ENCODE measurements at places on chromosomes 6 and 20.
A peak's percentile ranks its signal among the peaks of the same experiment; 100 is the strongest.

GRCh38 chr20:43191946-43192863, 2.5 kb upstream of the PTPRT start:
- no peak for DNase-seq

GRCh38 chr6:105432797-105433196, 29.9 kb upstream of the PREP start:
- peak; percentile 58 for DNase-seq

GRCh38 chr6:84763886-84764331, 489 bp downstream of the TBX18 start:
- DNase-seq, result no peak

GRCh38 chr6:73182021-73182607, 43.2 kb downstream of the KHDC1L start:
- DNase-seq, result no peak

- no peak for DNase-seq
Measured at GRCh38 chr20:22791396-22791795, 207.0 kb upstream of the FOXA2 start.

DNA sequence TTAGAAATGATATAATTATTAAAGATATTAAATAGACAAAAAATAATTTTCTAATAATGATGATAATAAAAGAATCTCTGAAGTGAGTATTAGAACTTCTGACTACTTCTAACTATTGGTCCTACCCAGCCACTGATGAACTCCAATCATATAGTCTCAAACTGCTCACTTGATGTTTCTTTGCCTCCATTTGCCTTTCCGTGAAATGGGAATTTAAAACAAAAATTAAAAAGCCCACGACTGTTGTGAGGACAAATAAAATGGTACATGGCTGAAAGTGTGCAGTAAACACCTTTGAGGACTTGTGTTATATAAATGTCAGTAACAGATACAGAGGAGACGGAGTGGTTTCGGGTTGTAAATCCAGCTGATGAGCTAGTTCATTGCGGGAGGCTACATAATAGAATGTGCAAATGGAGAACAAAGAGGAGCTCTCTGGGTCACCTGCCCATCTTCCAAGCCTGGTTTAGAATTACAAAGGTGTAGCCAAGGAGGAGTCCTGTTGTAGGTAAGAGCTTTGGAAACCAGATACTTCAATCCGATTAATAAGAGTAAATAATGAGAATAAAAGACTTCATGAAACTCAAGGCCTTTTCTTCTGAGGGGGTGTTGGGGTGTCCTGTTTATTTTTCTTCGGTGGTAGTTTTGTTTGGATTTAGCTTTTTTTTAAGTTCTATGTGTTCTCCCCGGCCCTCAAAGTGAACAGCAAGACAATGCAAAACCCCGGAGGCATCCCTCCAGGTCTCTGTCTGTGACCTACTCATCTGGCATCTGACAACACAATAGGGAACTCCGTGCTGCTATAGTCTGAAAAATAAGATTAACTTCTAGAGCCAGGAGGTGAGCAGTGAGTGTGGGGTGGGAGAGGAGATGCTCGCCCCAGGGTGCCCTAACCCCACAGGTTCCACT, 4.4 kb upstream of the PXDC1 start:
- DNase-seq, result no peak

DNA sequence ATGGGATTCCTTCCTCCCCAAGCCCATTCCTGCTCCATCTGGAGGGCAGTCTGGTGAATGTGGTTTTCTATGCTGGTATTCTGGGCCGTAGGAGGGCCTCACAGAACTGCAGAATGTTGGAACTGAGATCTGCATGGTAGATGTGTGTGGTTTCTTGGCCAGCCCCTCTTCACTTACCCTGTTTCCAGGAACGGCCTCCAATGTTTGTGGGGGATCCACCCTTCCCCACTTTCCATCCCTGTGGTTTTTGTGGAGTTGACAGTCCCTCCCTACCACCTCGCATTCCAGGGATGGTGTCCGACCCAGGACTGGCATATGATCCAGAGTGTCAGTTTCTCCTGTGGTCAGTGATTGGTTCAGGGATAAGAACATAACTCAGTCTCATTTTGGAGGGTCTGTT, 26.7 kb upstream of the TMEM14A start:
- DNase-seq, result no peak

DNA sequence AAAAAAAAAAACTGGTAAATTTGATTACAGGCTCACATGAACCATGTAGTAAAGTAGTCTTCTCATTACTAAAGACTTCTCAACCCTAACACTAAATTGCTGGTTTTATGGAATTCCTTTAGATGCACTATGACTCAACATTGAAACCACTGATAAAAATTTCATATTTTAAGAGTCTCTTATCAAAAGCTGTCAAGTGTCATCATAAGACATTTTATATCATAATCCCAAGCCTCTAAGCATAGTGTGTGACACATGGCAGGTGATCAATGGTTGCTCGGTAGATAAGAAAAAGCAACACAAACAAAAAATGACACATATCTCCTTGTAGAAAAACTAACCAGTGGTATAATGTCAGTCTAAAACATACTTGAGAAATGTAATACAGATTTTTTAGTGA, 258.4 kb downstream of the RNGTT start:
- DNase-seq, result no peak
